ENCODE measurements at places on chromosomes 6 and 20. TPM values are rescaled to one million over a fixed set of nuclear protein-coding genes. Genes with fewer than 3 reads are reported as not detected.

DEFB114 gene
- total RNA-seq = not detected

TGM2 gene
- 1,516 TPM for total RNA-seq

CCN5 gene
- total RNA-seq = 1.3 TPM

BCAS1 gene
- total RNA-seq = not detected

LRRC73 gene
- 0.66 TPM for total RNA-seq

PKIB gene
- 45.0 TPM for total RNA-seq

OR2J3 gene
- total RNA-seq = not detected
